NCI-H146 (cell line): ENCODE measurements at places on chromosomes 7 and 10.
A peak's percentile ranks its signal among the peaks of the same experiment; 100 is the strongest.

GRCh38 chr10:119502209-119502608 is 40.3 kb downstream of the RGS10 start:
- no peak for DNase-seq

- no peak for DNase-seq
Observed at GRCh38 chr10:71817831-71818655, 33.0 kb downstream of the PSAP start.

- DNase-seq = no peak
Observed at GRCh38 chr7:54249686-54250085, 292.5 kb upstream of the VSTM2A start.

- no peak for DNase-seq
Observed at GRCh38 chr10:122571892-122572291, 11.3 kb downstream of the DMBT1 start.

DNA sequence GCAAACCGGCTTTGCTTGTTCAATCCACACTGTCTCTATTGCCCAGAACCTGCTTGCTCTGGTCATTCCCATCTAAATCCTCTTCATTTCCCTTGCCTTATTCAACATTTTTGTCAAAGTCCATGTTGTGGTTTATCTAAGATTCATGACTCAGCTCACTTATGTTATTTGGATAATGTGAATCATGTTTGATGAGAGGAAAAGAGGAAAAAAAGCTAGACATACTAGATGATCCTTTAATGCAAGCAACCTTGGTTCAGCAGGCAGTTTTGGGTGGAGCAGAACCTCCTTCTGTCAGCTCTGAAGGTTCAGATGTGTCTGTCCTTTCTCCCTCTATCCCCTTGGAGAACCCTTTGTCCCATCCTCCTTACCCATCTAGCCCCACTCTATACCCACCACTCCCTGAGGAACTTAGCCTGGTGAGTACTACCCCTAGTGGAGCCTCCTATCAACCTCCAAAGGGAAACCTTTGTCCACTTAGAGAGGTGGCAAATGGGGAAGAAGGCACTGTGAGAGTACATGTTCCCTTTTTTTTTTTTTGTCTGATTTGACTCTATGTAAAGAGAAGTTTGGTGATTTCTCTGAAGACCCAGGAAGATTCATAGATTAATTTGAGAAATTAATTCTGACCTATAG is 2.1 kb upstream of the SAMD9L start:
- DNase-seq = no peak

- no peak for DNase-seq
Observed at GRCh38 chr10:44668336-44668735, 242.8 kb upstream of the TMEM72 start.

- DNase-seq = peak; percentile 63
Observed at GRCh38 chr7:39130274-39130673, 152.6 kb downstream of the POU6F2 start.

DNA sequence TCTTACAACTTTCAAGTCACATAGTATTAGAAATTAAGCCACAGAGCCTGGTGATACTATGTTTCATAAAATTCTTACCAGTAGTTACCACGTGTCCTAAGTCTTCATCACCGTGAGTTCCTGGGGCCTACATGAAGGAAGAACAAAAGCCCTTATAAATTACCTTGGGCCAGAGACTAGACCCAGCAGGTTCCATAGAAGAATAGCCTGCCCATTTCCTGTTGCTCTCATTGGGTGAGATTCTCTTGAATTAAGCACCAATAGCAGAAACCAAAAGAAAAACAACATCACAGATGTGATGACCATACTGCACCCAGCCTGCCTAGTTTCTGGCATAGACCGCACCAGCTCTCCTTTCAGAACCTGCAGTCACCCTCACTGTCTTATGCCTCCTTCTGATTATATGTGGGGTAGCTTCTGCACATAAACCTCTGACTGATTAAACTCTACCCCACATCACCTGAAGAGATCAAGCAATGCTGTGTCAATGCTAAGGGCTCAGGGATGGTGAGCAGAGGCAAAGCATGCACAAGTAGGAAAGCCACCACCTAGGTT is 18.0 kb upstream of the SEM1 start:
- DNase-seq = peak; percentile 4

DNA sequence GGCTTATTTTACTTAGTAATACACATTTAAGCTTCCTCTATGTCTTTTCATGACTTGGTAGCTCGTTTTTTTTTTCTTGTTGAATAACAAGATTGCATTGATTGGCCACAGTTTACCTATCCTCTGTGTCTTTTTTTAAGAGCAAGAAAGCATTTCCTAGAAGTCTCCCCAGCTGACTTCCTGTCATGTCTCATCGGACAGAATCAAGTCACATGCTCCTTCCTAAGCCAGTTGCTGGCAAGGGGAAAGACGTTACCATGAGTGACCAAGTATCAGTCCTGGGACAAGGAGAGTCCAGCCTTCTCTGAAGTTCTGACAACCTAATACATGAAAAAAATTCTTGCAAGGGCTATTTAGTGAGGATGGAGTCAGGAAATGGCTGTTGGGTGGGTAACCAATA is 24.9 kb upstream of the SFRP5 start:
- DNase-seq = no peak

GRCh38 chr10:12909836-12910185 is 91.7 kb downstream of the CCDC3 start:
- DNase-seq = no peak

DNA sequence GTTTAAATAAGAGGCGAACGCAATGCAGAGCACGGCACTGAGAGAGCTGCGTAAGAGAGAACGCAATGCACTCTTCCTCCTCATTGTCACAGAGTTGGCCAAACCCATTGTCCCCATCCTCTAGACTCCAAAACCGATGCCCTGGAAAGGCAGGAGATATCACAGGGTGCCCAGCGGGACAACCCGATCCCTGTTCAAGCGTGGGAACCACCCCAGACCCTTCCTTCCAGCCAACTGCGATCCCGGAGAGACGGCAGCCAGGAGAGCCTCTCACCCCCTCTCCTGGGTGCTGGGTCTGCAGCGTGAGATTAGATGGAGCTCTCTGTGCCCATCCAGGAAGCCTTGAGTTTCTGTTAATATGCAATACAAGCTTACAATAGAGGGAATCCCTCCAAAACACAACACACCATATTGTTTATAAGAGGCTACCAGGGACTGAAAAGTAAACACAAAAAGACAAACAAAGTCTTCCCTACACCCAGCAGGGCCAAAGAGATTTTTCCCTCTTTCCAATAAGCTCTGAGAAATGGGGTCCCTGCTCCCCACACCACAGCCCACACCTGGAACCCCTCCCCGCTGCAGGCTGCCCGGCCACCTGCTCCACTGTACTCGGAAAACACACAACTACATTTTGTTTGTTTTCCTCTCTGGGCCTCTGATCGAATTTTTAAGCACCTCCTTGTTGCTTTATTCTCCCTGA is 187.6 kb downstream of the ADARB2 start:
- no peak for DNase-seq
